ENCODE measurements at places on chromosomes 1 and 21. TPM values are rescaled to one million over a fixed set of nuclear protein-coding genes. Genes with fewer than 3 reads are reported as not detected.
A peak's percentile ranks its signal among the peaks of the same experiment; 100 is the strongest.

Gene PTGS2
- total RNA-seq = 3.3 TPM

Gene AJAP1
- 0.29 TPM for total RNA-seq

- DNase-seq = peak; percentile 66
- H3K4me1 ChIP-seq = peaks cover 14% of the 10 kb centered on the region
- H3K27ac ChIP-seq = no peak overlapping the region
- H3K4me3 ChIP-seq = no peak overlapping the region
Observed at GRCh38 chr1:10685196-10685807, 111.1 kb downstream of the CASZ1 start.

DNA sequence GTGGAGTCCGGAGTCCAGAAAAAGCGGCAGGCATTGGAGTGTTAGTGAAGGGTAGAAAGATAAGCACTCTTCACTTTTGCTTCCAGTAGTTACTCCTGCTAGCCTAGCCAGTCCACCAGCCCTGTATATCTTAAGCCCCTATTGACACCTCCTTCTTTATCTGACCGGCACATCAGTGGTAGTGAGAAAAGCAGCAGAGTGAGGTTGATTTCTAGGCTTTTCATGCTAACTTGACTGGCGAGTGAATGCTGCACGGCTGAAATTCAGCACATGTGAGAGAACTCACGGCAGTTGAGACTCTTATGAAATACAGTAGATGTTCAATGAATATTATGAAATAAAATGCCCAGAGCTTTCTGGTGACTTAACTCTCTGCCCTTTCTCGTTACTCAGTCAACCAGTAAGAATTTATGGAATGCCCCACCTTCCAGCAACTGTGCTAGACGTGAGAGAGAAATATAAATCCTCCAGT is 128.2 kb downstream of the CACHD1 start:
- H3K27me3 ChIP-seq = no peaks in the 10 kb centered on the region
- no peak overlapping the region for H3K4me3 ChIP-seq
- H3K27ac ChIP-seq = no peak overlapping the region
- no peaks in the 10 kb centered on the region for H3K36me3 ChIP-seq
- peaks cover 7% of the 10 kb centered on the region for H3K4me1 ChIP-seq
- DNase-seq = peak; percentile 48
